ENCODE measurements at places on chromosomes 12 and 14.
A peak's percentile ranks its signal among the peaks of the same experiment; 100 is the strongest.

GRCh38 chr12:94078138-94078723 lies 70.1 kb upstream of the PLXNC1 start:
- DNase-seq, result no peak

DNA sequence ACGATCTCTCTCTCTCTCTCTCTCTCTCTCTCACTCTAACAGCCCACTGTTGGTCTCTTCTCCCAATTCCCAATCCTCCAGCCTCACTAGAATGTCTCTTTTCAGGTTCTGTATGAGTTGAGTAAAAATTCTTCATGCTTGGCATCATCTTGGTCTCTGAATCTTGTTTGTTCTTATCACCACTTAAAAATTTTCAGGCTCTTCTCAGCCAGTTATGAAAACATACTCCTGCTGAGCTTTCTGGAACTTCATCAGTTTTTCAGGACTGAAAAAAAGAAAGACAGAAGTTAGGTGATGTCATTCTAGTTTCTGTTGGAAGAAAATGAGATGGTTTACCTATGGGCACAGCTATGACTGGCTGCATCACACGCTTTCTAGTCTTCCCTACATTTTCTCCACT lies 11.5 kb upstream of the IL22 start:
- no peak for DNase-seq

DNA sequence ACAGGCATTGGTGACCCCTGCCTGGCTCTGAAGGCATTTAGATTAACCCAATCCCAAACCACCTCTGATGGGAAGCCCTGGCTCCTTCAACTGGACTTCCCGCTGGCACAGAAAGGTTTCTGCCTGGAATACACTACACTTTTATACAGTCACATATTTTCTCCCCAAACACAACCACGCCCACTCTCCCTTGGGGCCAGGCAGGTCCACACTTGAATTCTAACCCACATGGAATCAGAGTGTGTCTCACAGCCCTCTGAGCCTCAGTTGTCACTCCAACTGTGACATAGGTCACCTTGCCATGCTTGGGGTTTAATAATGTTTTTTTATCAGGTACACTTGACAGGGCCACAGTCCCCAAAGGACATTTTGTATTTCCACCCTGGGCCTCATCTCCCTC lies 368.6 kb downstream of the BCL11B start:
- no peak for DNase-seq

DNA sequence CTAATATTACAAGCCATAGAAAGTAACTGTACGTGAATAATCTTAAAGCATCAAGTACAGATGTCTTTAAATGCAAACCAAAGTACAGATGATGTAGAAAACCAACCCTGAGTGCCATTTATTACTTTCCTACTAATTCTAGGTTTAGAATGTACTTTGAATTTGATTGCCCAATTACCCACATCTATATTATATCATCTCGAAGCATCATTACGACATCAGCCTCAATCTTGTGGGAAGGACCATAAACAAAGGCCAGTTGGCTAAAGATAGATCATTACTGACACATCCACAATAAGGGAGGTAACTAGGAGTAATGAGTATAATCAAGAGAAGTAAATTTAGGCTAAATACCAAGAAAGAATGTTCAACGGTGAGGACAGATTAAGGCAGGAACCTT lies 478.9 kb downstream of the BCAT1 start:
- DNase-seq, result no peak

GRCh38 chr12:9730591-9730990 lies 2.3 kb downstream of the CLECL1 start:
- DNase-seq, result no peak

GRCh38 chr12:18718462-18718861 lies 19.4 kb downstream of the PLCZ1 start:
- no peak for DNase-seq

- DNase-seq, result no peak
Observed at GRCh38 chr14:22814373-22814772, 862 bp downstream of the SLC7A7 start.

GRCh38 chr12:108712165-108712924 lies 19.0 kb downstream of the CORO1C start:
- no peak for DNase-seq

- DNase-seq, result no peak
Observed at GRCh38 chr14:50772412-50772811, 58.5 kb downstream of the NIN start.

- no peak for DNase-seq
Observed at GRCh38 chr12:121224591-121224990, 14.7 kb downstream of the P2RX4 start.

- DNase-seq, result peak; percentile 33
Observed at GRCh38 chr12:83389237-83389996, 702.7 kb downstream of the TMTC2 start.

DNA sequence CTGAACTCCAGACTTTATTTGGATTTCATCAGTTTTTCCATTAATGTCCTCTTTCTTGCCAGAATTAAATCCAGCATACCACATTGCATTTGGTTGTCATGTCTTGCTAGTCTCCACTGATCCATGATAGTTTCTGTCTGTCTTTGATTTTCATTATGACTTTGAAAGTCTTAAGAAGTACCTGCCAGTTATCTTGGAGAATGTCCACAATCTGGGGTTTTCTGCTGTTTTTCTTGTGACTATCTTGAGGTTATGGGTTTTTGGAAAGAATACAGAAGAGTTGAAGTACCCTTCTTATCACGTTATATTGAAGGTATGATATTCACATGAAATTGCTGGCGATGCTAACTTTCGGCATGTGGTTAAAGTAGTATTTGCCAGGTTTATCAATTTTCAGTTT lies 282.3 kb upstream of the PRICKLE1 start:
- DNase-seq, result no peak

- no peak for DNase-seq
Observed at GRCh38 chr14:94384342-94384741, 4.1 kb downstream of the SERPINA1 start.

- no peak for DNase-seq
Observed at GRCh38 chr12:116372815-116373214, 95.3 kb upstream of the MED13L start.

DNA sequence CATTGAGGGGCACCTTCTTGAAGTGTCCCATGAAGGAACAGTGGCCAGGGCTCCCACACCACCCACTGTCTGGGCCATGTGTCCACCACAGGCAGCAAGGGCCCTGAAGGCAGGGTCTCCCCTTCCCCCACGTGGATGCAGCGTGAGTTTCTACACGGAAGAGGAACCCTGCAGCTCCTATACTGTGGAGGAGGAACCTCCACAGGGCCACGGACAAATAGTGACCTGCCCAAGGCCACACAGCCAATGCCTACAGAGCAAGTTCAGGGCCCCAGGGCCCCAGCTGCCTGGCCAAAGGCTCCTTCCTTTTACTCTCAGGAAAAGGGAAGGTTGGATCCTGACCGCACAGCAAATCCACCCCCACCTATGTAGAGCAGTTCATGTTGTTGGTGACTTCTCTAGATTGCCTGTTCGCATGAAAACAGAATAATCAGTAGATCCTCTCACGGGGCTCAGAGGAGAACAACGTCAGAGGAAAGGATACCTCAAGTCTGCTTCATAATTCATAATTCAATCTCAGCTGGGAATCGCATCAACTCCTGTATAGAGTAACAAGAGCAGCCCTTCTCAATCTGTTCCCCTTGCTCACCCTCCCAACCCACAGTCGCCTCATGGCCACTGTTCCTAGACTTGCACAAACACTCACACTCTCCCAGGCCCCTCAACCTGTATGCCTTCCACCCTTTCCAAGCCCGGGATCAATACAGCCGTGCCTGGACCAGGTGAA lies 11.1 kb upstream of the KRT73 start:
- DNase-seq, result no peak

DNA sequence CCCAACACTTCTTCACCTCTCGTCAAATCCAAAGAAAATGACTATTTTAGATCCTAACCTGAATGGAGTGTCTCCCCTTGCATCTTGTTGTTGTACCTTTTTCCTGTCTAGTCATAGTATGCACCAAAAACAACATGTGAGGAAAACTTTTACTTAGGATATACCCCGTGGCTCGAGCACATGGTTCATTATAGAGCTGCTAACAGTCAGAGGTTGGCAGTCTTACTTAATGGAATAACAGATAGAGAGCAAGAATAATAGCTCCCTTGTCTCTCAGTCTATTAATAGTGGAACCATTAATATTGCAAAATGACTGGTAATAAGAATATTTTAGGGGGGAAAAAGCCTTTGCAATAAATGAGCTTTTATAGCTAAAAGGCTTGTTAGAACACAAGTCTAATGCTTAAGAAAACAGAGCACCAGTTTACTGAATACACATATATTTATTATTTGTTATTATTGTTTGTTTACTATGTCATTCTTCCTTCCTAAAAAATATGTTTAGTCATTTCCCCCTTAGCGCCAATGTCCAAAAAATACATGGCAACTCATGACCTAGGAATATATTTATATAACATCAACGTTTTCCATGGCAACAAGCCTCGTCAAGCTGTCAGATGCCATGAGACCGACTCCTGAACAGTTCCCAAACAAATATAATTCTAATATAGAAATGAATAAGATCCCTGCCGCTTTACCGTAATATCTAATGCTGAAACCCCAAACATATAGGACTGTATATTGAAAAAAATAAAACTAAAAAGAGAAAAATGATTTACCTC lies 592.4 kb downstream of the SOX5 start:
- no peak for DNase-seq
